ENCODE measurements at places on chromosomes 7 and 10.

- DNase-seq, result no peak
Observed at GRCh38 chr10:125962200-125962599, 65.8 kb downstream of the FANK1 start.

- peak; percentile 38 for DNase-seq
Observed at GRCh38 chr10:110872984-110873923, 1.5 kb downstream of the PDCD4 start.

GRCh38 chr10:118108194-118109026 is 61.7 kb upstream of the RAB11FIP2 start:
- no peak for DNase-seq

DNA sequence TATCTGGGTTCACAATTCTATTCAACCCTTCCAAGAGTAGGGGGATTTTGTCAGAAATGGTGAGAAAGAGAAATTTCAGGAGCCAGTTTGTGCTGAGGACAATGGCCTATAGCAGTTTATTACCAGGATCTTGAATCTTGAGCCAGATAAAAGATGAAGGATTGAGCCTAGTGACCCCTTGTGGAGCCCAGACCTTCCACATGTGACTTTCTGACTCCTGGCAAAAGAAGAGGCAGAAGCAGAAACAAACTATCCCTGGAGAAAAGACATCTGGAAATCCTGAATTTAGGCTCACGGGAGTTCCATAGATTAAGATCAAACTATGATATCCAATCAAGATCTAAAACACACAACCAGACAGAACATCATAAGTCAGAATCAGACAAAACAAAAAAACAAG is 60.9 kb upstream of the CHRM2 start:
- DNase-seq, result no peak

GRCh38 chr10:131700032-131700431 is 200.8 kb upstream of the PPP2R2D start:
- no peak for DNase-seq

DNA sequence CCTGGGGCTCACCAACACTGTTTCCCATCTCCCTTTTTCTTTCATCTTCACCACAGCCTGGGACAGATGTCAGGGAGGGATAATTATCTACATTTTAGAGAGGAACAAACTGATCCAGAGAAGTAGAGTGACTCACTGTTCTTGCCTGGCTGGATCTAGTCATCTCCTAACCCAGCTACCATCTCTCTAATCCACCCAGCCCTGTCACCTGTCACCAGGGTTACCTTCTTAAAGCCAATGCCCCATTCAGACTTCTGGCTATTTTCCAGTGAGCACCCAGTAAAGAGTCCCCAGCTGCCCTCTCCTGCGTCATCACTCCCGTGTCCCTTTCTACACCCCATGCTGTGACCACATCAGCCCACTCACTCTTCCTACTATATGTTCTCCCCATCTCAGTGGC is 68.4 kb upstream of the DUSP5 start:
- no peak for DNase-seq

DNA sequence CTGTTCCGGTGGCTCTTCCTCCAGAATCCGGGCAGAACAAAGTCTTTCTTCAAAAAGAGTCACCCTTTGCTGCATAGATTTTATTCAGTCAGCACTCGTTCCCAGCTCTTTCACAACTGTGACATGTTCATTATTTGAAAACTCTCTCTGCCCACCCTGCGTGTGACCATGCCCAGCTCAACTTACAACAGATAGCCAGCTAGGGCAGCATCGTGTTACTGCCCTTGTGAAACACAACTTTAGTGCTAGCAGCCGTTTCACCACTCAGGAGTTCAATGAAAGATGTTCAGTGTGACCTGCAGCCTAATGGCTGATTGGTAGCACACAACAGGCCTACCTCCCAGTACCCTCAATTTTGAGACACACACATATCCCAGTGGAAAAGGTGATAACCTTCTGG is 57.9 kb downstream of the ZNF438 start:
- no peak for DNase-seq

DNA sequence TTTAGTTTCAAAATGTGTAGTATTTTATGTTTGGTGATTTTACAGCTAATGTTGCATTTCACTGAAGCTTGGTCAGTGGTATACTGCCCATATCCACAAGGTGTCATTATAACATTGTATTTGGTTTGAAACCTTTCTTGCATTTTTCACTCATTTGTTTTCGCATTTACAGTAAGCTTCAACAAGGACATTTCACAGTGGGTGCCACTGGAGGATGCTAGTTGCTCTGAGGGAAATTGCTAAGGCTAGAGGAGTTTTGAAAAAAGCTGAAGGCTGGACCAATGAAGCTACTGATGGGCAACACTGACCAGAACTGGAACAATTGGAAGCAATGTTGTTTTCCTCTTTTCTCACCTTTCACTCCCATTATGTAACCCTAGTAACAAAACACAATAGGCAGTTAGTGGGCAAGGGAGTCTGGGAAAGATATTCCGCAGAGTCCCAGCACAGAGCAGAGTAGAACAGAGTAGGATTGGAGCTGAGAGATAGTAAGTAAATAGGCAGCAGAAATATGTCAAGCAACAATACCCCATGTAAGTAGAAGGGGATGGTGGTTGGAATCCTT is 23.6 kb upstream of the SRI start:
- peak; percentile 74 for DNase-seq

DNA sequence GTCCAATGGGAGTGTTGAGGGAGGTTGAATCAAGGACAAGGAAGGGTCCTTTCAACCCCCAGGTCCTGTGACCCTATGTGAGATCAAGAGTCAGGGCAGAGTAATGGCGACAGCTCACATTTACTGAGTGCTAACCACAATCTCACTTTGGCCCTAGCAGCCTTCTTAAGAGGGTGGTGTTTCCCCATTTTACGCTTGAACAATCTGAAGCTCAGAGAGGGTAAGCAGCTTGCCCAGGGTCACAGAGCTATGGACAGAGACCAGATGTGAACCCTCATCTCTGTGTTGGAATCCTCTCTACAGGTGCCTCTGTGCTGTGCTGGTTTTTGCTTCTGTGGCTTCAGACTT is 102.0 kb downstream of the GRK5 start:
- DNase-seq, result no peak

DNA sequence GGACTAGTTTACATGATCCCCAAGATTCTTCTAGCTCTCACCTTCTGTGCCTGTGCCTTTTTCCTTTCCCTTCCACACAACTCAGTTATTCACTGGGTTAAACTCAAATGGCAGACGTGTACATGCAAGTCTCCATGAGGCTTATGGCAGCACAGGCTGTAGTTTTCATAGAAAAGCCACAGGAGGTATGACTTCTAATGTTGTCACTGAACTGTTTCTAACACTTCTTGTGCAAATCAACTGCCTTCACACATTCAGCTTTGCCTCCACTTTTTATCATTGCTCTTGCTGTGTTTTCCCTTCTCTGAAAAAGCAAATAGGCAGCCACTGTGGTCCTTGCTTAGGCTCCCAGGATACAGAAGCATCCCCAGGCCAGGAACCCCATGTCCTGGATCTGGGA is 5.3 kb upstream of the GIMAP5 start:
- no peak for DNase-seq

DNA sequence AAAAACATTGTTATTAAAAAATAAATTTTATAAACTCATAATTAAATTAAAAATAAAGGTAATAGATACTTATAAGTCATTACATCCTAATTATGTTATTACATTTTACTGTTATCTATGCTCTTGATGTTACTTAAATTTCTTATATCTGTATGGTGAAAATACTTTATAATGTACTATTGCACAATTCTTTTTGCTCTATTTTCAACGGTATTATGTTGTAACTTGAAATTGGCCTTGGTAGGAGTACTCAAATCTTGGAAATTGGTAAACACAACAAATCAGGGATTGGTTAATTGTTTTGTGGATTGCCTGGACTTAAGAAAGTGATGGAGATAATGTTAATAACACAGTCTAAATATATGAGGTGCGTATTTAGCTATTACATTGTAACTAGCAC is 273.3 kb downstream of the MDFIC start:
- no peak for DNase-seq

DNA sequence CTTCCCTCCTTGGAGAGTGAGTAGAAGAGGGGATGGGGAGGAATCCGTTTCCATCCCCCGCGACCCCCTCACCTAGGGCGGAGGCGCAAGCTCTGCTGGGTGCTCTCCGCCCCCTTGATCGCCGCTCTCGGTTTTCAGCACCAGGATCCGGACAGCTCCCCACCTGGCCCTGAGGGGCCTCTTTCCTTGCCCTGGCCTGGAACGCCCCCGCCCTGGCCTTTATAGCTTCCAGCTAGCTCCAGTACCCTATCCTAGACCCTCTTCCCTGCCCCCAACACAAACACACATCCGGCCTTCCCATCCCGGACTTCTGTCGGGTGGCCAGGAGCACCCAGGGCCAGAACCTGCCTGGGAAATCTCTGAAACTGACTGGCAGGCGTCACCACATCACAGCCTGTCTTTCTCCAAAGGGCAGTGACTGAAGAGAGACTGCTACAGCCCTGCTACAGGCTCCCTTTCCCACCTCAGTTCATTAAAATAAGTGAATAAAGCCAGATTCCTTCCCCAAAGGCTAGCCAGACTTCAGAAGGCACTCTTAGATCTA is 72.3 kb upstream of the LEP start:
- DNase-seq, result peak; percentile 28

DNA sequence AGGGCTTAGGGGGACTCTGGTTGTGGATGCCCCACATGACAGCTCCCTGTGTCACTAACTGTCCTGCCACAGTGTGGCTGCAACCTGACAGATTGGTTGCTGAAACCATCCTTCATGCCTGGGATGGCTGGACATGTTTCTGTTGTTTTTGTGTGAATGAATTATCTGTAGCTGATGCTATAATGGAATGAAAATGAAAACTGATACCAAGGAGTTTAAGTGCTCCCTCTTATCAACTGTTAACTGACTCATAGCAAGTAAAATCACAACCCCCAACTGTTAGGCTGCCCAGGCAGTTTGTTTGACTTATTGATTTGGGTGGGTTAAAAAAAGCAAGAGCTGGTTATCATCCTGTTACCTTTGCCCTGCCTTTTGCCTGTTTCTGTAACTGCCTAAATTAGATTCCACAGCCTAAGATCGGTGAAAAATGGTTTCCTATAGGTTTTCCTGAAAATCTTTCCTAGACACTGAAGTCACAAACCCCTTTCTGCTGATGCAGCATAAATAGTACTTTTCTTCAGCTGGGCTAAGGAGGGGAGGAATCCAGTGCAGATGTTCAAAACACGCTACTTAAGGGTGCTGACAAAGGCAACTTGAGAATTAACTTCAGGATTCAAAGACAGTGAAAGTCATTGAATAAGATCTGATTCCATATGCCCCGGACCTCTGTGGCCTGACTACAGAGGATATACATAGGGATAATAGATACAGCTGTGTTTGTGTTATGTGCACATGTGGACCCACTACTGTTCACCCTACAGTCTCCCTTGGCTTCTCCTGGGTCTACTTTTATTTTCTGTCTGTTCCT is 5.7 kb downstream of the FRAT2 start:
- DNase-seq, result peak; percentile 24

- peak; percentile 45 for DNase-seq
Observed at GRCh38 chr10:88848499-88848898, 3.1 kb downstream of the ANKRD22 start.

GRCh38 chr7:34841326-34841725 is 183.3 kb downstream of the NPSR1 start:
- DNase-seq, result no peak

Measured in umbilical cord (tissue), 2 donors.